ENCODE measurements at places on chromosomes 7 and 10.

GRCh38 chr7:39613577-39613976, 9.8 kb upstream of the RALA start:
- DNase-seq: no peak

DNA sequence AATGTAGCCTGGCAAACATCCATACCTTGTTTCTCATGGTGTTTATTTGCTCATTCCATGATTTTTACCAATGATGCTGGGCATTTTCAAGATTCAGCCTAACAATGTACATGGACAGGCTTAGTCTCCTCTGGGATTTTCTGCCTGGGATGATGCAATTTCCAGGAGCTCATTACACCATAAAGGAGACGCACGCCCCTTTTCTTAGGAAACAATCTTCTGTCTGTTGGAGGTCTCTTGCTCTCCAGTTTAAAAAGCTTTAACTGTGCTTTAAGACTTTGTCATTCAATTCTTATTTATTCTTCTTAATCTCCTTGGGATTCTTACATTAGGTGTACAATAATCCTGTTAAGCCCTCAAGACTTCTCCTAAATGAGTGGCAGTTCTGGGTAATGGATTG, 150.3 kb upstream of the NRP1 start:
- no peak for DNase-seq

DNA sequence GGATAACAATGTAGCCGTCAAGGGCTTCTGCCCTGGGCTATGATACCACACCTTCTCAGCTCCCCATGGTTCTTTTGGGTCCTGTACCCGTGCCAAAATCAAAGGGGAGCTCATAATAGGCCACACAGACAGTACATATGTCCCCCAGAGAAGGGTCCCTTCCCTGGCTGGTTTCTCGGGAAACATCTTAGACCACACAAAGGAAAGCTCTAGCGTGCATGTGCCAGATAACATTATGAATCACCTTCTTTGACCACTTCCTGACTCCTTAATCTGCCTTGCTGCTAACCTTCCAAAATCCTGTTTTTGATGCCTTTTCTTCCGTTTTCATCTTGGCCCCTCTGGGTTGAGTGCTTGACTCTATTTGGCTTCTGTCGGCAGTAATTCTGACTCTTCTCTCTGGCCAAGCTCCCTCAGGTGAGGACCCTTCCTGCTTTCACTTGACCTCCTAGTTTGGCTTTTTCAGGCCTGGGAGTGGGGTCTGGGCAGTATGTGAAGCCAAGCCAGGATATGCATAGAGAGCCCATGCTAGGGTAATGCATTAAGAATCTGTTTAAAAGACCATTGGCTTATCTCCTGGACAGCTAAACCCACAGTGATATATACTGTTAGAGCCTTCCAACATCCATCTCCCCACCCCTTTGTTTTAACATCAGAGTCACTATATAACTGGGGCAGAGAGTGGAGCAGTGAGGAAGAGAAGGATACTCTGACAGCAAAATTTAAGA, 84.8 kb downstream of the ANLN start:
- DNase-seq: peak; percentile 87

DNA sequence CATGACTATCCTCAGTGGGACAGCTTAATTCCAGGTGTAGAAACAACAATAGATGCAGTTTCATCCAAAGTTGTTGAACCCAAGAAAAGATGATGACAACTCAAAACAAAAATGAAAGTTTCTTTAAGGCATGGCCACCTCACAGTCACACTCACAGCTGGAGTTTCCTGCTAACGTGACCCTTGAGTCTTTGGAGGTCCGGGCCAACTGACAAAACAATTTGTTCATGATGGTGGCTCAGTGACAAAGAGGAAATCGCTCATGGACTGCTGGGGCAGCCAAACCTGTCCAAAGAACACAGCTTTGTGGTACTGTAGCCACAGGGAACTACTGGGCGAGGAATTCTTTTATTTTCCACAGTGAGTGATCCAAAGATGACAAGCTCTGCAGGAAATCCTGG, 96.0 kb upstream of the JCAD start:
- peak; percentile 34 for DNase-seq

DNA sequence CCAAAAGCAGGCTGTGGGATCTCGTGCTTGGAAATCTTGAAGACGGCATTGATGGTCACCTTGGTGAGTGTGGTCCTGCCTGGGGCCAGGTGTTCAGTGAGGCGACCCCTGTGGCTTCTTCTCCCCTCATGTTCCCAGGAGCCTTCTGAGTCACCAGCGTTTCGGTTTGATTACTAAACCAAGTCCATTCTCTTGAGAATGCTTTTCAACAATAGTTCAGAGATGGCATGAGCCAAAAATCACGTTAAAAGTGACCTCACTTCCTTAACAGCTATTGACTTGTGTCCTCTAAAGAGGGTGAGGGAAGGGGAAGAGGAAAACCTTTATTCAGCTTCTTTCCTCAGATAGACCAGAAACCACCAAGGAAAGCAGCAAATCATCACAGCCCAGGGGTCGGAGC, 315.2 kb downstream of the GATA3 start:
- DNase-seq: no peak

DNA sequence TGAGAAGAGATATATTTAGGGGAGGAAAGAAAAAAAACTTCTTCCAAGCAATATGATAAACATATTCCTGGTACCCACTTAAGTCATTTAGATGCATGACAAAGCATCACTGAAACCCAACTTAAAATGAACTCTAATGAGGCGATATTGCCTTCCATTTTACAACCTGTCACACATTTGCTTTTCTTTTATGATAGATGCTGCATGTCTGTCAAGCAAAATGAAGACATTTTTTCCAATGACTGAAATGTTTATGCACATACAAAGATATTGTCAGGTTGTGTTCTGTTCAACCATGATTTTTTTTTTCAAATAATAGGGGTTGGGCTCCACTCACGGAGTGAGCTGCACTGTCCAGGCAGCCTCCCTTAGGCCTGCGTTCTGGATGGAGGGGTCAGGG, 894.4 kb downstream of the SORCS3 start:
- no peak for DNase-seq

DNA sequence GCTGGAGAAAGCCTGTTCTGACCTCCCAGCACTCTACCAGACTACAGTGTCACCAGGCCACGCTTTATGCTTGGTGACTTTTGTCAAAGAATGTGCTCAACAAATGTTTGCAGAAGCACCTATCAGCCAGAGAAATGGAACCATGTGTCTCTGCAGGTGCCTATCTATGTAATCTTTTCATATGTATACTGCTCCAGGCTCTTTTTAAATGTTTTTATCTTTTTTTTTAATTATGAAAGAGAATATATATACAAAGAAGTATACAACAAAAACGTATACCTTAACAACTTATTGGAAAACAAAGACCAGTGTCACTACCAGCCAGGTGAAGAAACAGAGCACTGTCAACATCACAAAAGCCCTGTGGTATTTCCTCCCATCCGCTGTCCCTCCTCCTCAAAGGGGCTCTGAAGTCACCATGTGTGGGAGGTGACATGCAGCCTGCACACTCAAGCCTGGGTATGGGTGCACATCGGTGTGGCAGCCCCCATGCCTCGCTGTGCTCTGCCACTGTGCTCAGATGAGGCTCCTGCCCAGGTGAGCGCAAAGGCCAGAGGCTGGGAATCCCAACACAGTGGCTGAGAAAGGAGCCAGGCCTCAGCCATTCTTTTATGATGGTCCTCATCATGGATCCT, 120.6 kb downstream of the CLEC2L start:
- no peak for DNase-seq

DNA sequence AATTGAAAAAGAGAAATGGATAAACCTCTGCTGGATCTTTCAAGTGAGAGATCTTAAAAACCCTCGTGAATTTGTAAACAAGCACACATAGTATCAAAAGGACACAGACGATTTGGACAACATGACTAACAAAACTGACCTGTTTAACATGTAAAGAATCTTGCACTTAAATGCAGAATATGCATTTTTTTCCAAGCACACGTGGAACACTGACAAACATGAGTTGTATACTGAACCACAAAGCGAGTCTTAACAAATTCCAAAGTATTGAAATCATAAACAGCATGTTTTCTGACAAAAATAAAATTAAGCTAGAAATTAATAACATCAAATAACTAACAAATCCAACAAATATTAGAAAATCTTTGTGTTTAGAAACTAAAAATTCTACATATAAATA, 65.0 kb upstream of the ZNF746 start:
- DNase-seq: no peak

DNA sequence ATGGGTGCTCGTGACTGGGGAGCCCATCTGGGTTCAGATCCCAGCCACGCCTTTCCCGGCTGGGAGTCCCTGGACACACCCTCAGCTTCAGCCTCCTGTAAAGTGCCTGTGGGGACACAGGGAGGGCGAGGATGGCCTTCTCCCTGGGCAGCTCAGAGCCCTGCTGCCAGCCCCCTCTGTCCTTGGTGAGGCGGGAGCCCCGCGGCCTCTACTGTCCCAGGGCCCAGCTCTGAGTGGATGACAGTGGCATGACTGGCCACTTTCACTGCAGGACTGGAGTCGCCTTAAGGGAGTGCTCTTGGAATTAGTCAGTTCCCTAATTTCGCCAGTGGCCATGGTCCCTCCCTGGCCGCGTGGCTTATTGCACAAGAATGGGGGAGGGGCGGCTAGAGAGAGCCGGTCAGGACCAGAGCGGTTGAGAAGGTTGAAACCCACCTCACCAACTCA, 4.6 kb downstream of the BRI3 start:
- peak; percentile 32 for DNase-seq

DNA sequence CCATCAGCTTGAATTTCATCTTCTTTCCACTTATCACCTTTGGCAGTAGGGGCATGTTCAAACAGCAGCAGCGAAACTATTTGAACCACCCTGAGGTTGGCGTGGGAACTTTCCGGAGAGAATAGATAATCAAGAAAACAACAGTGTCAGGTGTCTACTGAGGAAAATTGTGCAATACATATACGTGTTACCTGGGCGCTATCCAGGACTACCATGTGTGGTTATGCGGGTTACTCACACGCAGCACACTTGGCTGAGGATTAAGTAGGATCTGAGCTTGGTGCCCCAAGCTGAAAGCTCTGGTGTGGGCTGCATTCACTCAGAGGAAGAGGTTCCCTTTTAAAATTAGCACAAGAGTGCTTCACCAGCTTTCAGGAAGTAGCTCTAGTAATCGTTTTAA, 8.8 kb upstream of the ABI1 start:
- DNase-seq: peak; percentile 88

DNA sequence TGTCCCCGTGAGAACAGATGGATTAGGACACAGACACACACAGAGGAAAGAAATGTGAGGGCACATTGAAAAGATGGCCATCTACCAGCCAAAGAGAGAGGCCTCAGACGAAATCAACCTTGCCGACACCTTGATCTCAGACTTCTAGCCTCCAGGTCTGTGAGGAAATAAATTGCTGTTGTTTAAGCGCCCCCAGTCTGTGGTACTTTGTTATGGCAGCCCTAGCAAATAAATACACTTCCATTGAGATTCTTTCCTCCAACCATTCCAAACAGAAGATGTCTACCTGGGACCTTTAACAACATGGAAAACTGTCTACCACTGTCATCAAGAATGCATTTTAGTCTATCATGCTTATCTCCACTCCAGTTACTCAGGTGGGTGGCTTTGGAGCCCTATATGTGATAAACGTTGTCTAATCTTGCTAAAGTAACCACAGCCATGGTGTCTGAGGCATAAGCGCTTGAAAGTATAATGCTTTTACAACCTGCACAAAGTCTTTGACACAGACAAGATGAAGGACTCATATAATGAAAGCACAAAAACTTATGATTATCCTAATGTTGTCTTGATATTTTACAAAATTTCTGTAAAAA, 244.3 kb downstream of the MTERF1 start:
- DNase-seq: peak; percentile 48

- DNase-seq: no peak
These were observed 713 bp downstream of the IMMP2L start for GRCh38 chr7:111561654-111561903.
